ENCODE measurements at places on chromosomes 4 and X.

DNA sequence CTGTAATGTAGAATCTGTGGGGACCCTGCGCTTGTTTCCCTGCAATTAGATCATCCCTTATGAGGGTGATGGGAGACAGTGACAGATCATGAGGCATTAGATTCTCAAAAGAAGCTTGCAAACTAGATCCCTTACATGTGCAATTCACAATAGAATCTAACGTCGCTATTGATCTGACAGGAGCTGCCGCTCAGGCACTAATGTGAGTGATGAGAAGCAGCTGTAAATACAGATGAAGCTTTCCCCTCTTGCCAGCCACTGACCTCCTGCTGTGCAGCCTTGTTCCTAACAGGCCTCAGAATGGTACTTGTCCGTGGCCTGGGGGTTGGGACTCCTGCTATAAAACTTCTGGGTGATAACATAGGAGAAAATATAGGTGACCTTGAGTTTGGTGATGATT, 1076.8 kb downstream of the PDHA2 start:
- DNase-seq = no peak

DNA sequence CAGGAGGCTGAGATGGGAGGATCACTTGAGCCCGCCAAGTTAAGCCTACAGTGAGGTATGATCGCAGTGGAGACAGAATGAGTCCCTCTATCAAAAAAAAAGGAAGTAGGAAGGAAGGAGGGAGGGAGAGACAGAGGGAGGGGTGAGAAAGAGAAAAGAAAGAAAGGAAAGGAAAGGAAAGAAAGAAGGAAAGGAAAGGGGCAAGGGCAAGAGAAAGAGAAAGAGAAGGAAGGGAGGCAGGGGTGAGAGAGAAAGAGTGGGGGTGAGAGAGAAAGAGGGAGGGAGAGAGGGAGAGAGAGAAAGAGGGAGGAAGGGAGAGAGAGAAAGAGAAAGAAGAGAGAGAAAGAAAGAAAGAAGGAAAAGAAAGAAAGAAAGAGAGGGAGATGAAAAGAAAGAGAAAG, 13.2 kb downstream of the ELF2 start:
- DNase-seq = no peak

- no peak for DNase-seq
These were observed 458.7 kb downstream of the FAT4 start for GRCh38 chr4:125773502-125773901.

DNA sequence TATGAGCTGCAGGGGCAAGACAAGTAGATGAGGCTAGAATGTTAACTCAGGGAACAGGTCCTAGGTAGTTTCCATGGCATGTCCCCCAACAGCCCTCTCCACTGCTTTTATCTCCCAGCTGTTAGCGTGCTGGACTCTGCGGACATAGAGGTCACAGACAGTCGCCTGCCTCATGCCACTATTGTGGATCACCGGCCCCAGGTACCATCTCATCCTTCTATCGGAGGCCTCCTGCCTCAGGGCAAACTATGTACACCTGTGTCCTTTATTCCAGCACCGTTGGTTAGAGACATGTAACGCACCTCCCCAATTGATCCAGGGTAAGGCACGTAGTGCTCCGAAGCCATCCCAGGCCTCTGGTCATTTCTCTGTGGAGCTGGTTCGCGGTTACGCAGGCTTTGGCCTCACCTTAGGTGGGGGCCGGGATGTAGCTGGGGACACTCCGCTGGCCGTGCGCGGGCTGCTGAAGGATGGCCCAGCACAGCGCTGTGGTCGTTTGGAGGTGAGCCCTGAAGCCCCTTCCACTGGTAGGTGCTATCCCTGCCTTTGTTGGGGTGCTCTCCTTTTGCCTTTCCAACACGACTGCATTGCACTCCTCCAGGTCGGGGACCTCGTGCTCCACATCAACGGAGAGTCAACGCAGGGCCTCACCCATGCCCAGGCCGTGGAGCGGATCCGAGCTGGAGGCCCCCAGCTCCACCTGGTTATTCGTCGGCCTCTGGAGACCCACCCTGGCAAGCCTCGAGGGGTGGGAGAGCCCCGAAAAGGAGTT, 2.2 kb downstream of the MAGIX start:
- DNase-seq = no peak

DNA sequence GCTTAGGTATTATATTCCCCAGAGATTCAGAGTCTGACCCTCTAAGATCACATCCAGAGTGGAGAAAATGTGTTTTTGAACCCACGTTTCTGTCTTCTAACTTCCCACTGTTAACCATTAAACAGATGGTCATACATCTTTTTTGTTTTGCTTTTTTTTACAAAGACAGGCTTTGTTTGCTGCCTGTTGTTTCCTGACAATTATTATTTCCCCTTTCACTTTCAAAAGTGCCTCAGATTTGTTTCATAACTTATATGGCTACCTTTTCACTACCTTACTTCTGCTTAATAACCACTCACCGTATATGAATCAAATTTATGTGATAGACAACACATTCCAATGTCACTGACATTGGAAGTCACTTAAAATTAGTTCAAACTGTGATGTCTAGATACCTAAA, 142.2 kb downstream of the HS3ST1 start:
- DNase-seq = no peak

GRCh38 chrX:107448998-107449835, at the start of gene FRMPD3:
Gene FRMPD3, plus strand, starts transcription at chrX:107449652. Its CDS starts 76,937 bp downstream, at chrX:107526589.
- no peak for DNase-seq

DNA sequence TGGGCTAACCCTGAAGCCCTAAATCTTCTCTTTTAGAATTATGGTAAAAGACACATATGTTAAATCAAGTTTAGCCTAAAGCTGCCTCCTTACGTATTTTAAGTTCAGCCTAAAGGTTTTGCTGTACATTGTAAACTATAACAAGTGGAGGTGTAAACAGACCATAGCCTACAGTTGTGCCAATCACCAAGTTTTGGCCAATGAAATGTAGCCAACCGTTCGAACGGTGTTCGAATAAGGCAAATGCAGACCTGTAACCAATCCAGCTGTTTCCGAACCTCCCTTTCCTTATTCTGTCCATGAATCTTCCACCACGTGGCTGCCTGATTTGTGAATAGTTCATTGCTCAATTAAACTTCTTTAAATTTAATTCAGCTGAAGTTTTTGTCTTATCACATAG, 52.1 kb upstream of the TBC1D9 start:
- DNase-seq = no peak

- no peak for DNase-seq
These were observed 65.6 kb downstream of the SPINK2 start for GRCh38 chr4:56755901-56756300.

- no peak for DNase-seq
These were observed 33.7 kb upstream of the USP51 start for GRCh38 chrX:55523356-55523755.

DNA sequence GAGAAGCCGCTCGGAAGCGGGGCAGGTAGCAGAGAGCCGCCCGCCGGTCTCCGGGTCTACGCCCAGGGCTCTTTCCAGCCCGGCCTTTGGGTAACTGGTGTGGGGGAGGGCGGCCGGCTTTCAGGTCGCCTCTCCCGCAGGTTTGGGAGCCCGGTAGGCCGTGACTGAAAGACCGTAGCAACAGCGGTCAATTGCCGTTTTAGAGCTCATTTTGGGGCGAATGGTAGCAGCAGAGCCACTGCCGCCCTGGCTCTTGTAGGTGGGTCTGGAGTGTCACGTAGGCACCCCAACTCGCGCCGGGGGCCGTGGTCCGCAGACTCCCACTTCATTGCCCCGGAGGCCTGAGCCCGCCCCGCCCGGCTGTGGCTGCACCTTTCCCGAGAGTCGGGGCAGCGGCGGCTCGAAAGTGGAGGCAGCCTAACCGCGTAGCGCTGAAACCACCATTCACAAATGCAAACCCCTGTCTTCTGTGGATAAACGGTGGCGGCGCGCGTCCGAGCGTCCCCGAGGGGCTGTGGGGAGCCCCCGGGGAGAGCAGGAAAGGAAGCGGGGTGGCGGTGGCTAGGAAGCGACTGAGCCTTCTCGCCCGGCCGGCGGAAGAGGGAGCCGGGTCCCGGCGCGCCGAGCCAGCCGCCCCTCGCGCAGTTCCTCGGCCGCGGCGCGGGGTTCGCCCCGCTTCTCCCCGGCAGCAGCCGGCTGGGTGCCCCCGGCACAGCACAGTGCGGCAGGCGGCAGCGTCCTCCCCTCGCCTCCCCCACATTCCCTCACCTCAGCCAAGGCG, 2185.1 kb upstream of the TENM3 start:
- DNase-seq = no peak
